ENCODE measurements at places on chromosomes 7 and 10. TPM values are rescaled to one million over a fixed set of nuclear protein-coding genes. Genes with fewer than 3 reads are reported as not detected.

GRCh38 chr7:17422966-17423365 lies 124.5 kb downstream of the AHR start:
- peaks cover 19% of the 10 kb centered on the region for H3K27me3 ChIP-seq
- H3K27ac ChIP-seq = no peak overlapping the region
- peaks cover 3% of the 10 kb centered on the region for H3K36me3 ChIP-seq
- no peak overlapping the region for H3K4me3 ChIP-seq

DNA sequence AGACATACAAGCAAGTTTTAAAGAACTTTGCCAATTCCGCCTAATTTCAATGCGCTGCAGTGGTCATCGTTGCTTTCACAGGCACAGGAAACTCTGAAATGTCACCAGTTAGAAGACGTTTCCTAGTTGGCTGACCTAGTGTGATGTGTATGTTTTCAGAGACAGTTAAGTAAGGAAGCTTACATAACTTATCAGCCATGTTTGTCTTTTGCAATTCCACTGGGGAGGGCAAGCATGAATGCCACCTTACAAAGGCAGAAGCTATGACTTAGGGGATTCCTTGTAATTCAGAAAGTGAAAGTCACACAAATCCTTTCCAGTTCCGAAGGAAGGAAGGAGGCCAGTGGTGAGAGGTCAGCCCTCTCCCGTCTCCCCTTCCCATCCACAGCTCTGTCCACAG lies 15.0 kb upstream of the NPS start:
- no peaks in the 10 kb centered on the region for H3K36me3 ChIP-seq
- DNase-seq = no peak
- H3K27me3 ChIP-seq = peaks cover 2% of the 10 kb centered on the region
- H3K4me1 ChIP-seq = no peaks in the 10 kb centered on the region
- H3K4me3 ChIP-seq = no peak overlapping the region

GRCh38 chr10:58050575-58050974 lies 217.1 kb downstream of the IPMK start:
- DNase-seq = no peak
- H3K27me3 ChIP-seq = no peaks in the 10 kb centered on the region
- H3K4me3 ChIP-seq = no peak overlapping the region
- no peaks in the 10 kb centered on the region for H3K4me1 ChIP-seq

DNA sequence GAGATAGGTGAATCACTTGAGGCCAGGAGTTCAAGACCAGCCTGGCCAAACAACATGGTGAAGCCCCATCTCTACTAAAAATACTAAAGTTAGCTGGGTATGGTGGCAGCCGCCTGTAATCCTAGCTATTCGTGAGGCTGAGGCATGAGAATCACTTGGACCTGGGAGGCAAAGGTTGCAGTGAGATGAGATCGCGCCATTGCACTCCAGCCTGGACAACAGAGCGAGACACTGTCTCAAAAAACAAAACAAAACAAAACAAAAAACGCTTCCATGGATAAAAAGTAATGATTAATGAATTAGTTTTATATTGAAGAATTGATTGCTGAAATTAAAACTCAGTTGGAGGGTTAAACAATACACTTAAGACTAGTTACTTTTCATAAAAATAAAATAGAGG lies 32.3 kb downstream of the KLHDC10 start:
- H3K4me3 ChIP-seq = no peak overlapping the region
- H3K36me3 ChIP-seq = peaks cover 10% of the 10 kb centered on the region
- H3K4me1 ChIP-seq = peaks cover 2% of the 10 kb centered on the region
- H3K27me3 ChIP-seq = no peaks in the 10 kb centered on the region

DNA sequence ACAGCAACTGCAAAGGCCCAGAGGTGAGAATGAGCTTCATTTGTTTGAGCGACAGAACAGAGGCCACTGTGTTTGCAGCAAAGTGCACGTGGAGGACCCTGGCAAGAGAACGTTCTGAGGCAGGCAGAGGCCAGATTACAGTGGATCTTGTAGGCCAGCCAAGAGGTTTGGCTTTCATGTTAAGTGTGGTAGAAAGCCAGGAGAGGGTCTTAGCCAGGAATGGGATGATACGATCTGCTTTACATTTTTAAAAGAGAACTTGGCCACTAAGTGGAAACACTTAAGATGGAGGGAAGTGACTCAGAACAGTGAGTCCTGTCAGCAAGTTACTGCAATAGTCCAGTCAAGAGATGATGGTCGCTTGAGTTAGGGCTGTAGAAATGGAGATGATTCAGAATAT lies 4.6 kb downstream of the CCDC136 start:
- peaks cover 7% of the 10 kb centered on the region for H3K4me1 ChIP-seq
- DNase-seq = no peak
- no peak overlapping the region for H3K27ac ChIP-seq
- H3K27me3 ChIP-seq = no peaks in the 10 kb centered on the region
- H3K4me3 ChIP-seq = no peak overlapping the region

DNA sequence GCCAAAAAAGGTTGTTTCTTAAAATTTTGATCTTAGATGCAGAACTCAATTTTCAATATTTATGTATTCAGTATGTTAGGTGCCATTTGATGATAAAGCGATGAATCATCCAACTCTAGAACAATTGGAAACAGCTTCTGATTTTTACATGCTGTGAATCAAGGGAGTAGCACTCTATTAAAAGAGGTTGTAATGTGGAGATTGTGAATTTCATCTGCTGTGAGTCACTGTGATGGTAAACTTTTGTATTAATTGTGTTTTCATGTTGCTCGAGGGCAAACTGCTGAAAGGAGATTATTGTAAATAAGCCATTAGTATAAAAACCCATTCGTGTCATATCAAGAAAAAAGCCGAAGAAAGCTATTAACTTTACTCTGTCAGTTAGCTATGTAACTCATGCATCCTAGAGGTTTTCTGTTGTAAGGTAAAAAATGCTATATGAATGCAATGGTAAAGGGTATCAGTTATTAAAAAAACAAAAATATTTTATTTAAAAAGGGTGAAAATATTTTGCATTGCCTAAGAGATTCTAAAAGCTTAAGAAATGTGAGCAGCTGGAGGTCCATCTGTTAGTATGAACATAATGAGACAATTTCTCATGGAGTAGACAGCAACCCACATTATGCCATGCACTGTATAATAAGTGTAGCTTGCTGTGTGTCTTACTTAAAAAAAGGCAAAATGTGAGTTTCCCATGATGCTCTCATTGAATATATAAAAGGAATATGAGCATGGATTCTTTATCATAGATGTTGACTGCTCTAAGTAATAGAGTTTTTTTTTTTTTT lies 511.0 kb upstream of the PCDH15 start:
- no peak for DNase-seq
- no peak overlapping the region for H3K4me3 ChIP-seq
- no peaks in the 10 kb centered on the region for H3K27me3 ChIP-seq
- no peaks in the 10 kb centered on the region for H3K36me3 ChIP-seq
- no peaks in the 10 kb centered on the region for H3K4me1 ChIP-seq
- H3K27ac ChIP-seq = no peak overlapping the region

- no peak overlapping the region for H3K4me3 ChIP-seq
- DNase-seq = no peak
- H3K36me3 ChIP-seq = no peaks in the 10 kb centered on the region
Observed at GRCh38 chr10:49117376-49118070, 2.2 kb upstream of the VSTM4 start.

- H3K36me3 ChIP-seq = no peaks in the 10 kb centered on the region
- no peak for DNase-seq
- H3K27me3 ChIP-seq = no peaks in the 10 kb centered on the region
- no peak overlapping the region for H3K4me3 ChIP-seq
Observed at GRCh38 chr7:126440542-126440941, 812.2 kb downstream of the GRM8 start.

- H3K4me1 ChIP-seq = peaks cover 50% of the 10 kb centered on the region
- H3K36me3 ChIP-seq = peaks cover 50% of the 10 kb centered on the region
- DNase-seq = peak; percentile 59
- H3K4me3 ChIP-seq = peak overlapping the region; percentile 74
- H3K27ac ChIP-seq = peak overlapping the region; percentile 87
Observed at GRCh38 chr7:139071680-139072079, 35.8 kb upstream of the ZC3HAV1L start.

- peak overlapping the region; percentile 92 for H3K27ac ChIP-seq
- DNase-seq = peak; percentile 47
- H3K4me3 ChIP-seq = peak overlapping the region; percentile 72
- H3K4me1 ChIP-seq = peaks cover 36% of the 10 kb centered on the region
Observed at GRCh38 chr10:43452356-43452914, 15.5 kb downstream of the ZNF487 start.

GRCh38 chr7:44221231-44221791 lies 20.5 kb downstream of the YKT6 start:
- H3K36me3 ChIP-seq = no peaks in the 10 kb centered on the region
- H3K27ac ChIP-seq = no peak overlapping the region

- no peaks in the 10 kb centered on the region for H3K27me3 ChIP-seq
- DNase-seq = no peak
- peaks cover 2% of the 10 kb centered on the region for H3K36me3 ChIP-seq
- peaks cover 7% of the 10 kb centered on the region for H3K4me1 ChIP-seq
- H3K27ac ChIP-seq = no peak overlapping the region
- H3K4me3 ChIP-seq = no peak overlapping the region
Observed at GRCh38 chr10:11359869-11360268, 251.6 kb downstream of the USP6NL start.

DNA sequence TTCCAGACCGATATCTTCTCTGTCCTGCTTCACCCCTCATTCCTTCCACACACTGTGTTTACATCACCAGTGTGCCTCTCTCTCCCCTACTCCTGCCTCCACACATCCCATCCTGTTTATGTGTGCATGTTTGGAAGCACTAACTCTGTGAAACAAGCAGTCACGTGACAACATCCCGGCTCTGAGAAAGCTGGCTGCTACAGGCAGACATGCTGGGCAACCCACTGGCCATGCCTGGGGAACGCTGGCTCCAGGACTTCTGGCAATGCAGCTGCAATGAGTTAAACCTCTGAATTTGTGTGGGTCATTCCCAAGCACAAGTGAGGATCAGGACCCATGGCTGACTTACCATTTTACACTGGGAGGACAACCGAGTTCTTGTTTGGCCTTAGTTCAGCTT lies 74.0 kb downstream of the WNT2 start:
- no peak overlapping the region for H3K27ac ChIP-seq
- peaks cover 2% of the 10 kb centered on the region for H3K27me3 ChIP-seq

GRCh38 chr10:111972109-111972508 lies 211.5 kb downstream of the GPAM start:
- H3K4me3 ChIP-seq = no peak overlapping the region
- H3K27me3 ChIP-seq = no peaks in the 10 kb centered on the region
- DNase-seq = no peak
- H3K4me1 ChIP-seq = no peaks in the 10 kb centered on the region
- H3K27ac ChIP-seq = no peak overlapping the region

DNA sequence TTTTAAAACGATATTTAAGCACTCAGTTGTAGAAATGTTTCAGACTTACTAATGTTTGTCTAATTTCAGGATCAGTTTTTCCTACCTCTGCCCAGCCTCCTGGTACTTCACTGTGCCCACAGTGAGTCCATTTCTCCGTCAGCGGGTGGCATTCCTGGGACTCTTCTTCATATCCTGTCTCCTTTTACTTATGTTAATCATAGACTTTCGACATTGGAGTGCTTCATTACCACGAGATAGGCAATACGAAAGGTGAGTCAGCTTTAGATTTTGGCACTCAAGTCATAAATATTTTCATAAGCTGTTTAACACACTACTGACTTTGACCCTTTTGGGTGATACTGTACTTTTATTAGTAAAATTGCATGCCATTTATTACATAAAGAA lies 2.1 kb downstream of the ENTPD7 start:
- H3K4me1 ChIP-seq = peaks cover 19% of the 10 kb centered on the region
- peaks cover 12% of the 10 kb centered on the region for H3K36me3 ChIP-seq
- H3K27me3 ChIP-seq = peaks cover 10% of the 10 kb centered on the region
- no peak for DNase-seq
- H3K27ac ChIP-seq = no peak overlapping the region
- no peak overlapping the region for H3K4me3 ChIP-seq

GRCh38 chr7:139629392-139630082 lies 106.1 kb downstream of the CLEC2L start:
- DNase-seq = no peak
- no peak overlapping the region for H3K27ac ChIP-seq
- H3K4me3 ChIP-seq = no peak overlapping the region
- H3K4me1 ChIP-seq = peaks cover 41% of the 10 kb centered on the region
- H3K27me3 ChIP-seq = no peaks in the 10 kb centered on the region

DNA sequence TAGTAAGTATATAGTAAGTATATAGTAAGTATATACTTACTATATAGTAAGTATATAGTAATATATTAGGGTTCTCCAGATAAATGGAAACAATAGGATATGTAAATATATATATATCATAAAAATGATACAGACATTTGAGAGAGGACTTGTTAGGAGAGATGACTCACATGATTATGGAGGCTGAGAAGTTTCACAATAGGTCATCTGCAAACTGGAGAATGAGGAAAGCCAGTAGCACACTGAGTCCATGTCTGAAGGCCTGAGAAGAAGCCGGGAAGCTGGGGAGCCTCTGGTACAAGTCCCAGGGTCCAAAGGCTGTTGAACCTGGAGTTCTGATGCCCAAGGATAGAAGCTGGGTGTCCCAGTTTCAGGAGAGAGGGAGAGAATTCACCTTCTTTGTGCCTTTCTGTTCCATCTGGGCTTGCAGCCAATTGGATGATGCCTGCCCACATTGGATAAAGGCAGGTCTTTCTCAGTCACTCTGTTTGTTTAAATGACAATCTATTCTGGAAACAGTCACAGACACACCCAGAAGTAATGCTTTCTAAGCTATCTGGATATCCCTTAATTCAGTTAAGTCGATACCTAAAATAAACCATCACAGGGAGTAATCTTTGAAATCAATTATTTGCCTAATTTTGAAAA lies 205.5 kb upstream of the CDC14C start:
- H3K27ac ChIP-seq = no peak overlapping the region
- H3K4me1 ChIP-seq = no peaks in the 10 kb centered on the region
- no peak for DNase-seq
- no peak overlapping the region for H3K4me3 ChIP-seq
- H3K36me3 ChIP-seq = no peaks in the 10 kb centered on the region
- H3K27me3 ChIP-seq = no peaks in the 10 kb centered on the region

DNA sequence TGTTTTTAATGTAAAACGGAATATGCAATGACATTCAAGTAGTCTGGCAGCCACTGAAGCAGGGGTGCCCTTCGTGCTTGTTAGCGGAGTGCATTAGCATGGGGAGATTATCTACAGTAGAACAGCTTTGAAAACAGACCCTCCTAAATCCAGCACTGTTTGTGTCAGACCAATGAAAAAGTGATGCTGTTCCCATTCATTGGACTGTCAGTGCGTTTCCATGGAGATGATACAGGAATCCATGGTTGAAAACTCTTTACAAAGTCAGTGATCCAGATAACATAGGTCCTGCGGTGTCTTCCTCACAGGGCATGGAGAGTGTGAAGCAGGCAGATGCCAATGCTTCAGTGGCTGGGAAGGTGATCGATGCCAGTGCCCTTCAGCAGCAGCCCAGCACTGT lies 73.6 kb downstream of the ITGB8 start:
- DNase-seq = no peak
- no peak overlapping the region for H3K4me3 ChIP-seq
- H3K27ac ChIP-seq = no peak overlapping the region
- H3K36me3 ChIP-seq = no peaks in the 10 kb centered on the region
- no peaks in the 10 kb centered on the region for H3K4me1 ChIP-seq

The TAS2R4 gene
- 1.4 TPM for total RNA-seq

The ANXA8L1 gene
- total RNA-seq = 0.17 TPM

The PRKAG2 gene
- total RNA-seq = 29.0 TPM

The LRRC61 gene
- 16.6 TPM for total RNA-seq

The TES gene
- total RNA-seq = 119 TPM

The ADIRF gene
- total RNA-seq = not detected

The MMD2 gene
- total RNA-seq = not detected

The CYCS gene
- total RNA-seq = 94.7 TPM

The TASOR2 gene
- 52.2 TPM for total RNA-seq

The CTNNA3 gene
- total RNA-seq = 2.4 TPM

Measured in activated naive CD8-positive, alpha-beta T cell treated with anti-CD3 and anti-CD28 coated beads, Interleukin-2, amount 10 ng/mL, durations not matched to agents 7 days and 5 days (primary cell).